Cortex of kidney (tissue), 1 donor: ENCODE measurements at places on chromosomes 1 and 21.

DNA sequence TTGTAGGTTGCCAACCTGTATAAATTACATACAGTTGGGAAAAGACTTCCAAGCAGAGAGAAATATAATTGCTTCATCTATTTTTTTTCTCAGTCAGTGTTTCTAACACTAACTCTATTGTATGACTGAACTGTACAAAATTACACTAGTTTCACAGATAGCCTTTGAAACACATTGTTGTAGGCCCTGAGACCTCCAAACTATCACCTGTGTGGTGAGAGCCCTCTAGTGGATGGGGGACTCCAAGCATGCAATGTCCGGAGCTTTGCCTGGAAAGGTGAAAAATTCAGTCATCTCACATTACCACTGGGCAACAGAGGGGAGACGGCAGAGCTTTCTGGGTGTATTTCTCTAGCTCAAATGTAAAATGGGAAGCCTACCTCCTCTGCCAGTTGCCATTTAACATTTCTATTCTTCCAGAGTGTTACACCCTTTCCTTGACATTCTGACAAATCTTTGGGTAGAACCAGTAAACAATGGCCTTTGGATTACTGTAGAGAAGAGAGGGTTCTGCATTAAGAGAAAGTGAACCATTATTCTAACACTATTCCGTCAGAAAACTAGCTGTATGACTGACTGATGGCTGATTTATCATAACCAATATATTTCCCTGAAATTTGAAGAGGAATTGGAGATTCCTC is 212.2 kb downstream of the LYPLAL1 start:
- no peak for DNase-seq

DNA sequence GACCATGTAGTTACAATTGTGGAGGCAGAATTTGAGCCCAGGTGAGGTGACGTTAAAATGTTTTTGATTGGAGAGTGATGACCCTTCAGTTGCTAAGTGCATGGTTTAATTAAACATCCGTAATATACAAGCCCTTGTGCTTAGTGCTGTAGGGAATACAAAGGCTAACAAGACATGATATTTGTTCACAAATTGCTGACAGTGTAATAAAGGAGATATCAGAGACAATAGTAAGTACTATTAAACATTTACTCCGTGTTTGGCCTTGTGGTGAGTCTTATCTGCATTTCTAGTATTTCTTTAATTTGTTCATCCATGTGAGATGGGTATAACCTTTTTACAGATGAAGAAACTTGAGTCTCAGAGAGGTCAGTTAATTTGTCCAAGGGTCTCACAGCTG is 37.9 kb downstream of the RLF start:
- no peak for DNase-seq

DNA sequence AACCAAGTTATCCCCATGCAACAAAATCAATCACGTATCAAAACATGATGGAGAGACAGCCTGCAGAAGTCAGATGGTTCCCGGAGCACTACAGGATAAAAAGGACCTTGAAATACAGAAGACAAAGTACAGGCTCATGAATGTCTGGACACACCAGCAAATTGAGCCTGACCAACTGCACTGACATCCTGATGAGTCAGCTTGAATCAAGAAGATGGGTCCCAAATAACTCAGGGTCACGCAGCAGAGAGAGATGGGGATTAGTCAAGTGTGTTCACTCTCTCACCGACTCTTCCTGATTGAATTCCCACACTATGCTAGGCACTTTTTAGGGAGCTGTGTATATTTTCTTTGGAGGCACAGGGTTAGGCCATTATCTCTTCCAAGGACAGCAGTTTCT is 71.1 kb upstream of the DIRAS3 start:
- no peak for DNase-seq

GRCh38 chr1:86064899-86065298 is 91.7 kb downstream of the COL24A1 start:
- no peak for DNase-seq

GRCh38 chr21:45138199-45139002 is 64.0 kb downstream of the ADARB1 start:
- no peak for DNase-seq

GRCh38 chr1:89070509-89070908 is 5.5 kb upstream of the GBP1 start:
- no peak for DNase-seq
